ENCODE measurements at places on chromosomes 7 and 10.

GRCh38 chr10:126634347-126634746 lies 36.1 kb downstream of the C10orf90 start:
- DNase-seq, result no peak

DNA sequence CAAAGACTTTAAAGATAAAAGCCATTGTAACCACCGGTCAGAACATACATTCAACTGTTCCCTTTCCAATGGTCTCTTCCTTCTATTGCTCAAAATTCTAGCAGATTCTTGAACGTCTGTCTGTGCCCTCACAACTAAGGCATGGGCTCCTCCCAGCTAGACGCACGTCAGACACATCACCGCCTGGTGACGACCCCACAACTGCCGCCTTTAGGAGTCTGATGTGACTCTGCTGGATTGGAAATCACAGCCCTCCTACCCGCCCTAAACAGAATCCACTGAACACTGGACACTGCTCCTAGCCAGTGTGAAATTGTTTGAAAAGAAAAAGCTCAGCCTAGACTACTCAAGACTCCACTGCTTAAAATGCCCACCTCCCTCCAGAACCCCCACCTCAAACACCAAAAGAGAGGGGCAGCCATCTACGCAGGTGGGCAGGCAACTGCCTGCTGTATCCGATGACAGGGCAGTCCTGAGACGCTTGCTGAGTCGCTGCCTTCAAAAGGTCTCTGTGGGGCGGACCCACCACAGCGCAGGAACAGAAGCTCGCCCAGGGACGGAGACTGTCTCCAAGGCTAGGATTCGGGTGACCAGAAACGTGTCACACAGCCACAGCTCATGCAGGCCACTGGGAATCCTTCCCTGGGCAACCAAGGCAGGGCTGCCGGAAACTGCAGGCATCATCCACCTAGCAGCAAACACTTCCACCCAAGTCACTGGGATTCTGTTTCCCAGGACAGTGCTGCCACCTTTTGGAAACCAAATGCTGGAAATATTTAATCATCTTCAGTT lies 34.7 kb downstream of the GSDME start:
- DNase-seq, result peak; percentile 51

DNA sequence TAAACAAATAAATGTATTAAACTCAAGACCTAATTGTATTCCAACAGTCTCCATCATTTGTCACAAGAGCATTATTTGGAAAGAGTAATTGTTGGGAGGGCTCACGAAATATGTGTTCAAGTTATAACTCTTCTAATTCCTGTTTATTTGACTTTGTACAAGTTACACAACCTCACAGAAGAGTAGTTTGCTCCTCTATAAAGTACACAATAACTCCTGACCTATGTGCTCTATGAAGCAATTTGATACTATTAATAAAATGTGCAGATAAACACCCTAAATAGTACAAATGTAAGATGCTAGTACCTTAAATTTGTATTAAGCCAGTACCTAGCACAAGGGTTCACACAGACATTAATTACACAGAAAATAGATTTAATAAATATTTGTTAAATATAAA lies 285.8 kb downstream of the LRRTM3 start:
- DNase-seq, result no peak

- peak; percentile 38 for DNase-seq
Measured at GRCh38 chr10:118259288-118259906, 82.7 kb downstream of the FAM204A start.

- DNase-seq, result no peak
Measured at GRCh38 chr10:24303522-24304310, 94.8 kb downstream of the KIAA1217 start.

DNA sequence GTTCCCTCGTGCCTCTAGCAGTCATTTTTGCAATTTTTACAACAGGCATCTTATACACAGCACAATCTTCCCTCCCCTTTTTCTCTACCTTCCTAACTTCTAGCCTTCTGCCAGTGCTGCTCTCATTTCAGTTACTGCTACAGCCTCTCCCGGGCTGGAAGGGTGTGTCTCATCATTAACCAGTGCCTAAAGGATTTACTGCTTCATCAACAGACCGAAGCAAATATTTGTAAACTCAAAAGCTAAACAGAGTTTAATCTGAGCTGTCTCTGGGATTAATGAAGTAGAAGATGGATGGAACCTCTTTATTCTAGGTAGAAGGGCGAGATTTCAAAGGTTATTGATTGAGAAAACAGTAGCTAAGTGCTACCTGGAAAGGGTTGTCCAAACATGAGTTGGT lies 94.3 kb downstream of the PRPF18 start:
- DNase-seq, result no peak

GRCh38 chr10:46251857-46252847 lies 34.6 kb upstream of the ANTXRL start:
- no peak for DNase-seq

GRCh38 chr7:94466516-94466915 lies 43.1 kb upstream of the CASD1 start:
- DNase-seq, result no peak

DNA sequence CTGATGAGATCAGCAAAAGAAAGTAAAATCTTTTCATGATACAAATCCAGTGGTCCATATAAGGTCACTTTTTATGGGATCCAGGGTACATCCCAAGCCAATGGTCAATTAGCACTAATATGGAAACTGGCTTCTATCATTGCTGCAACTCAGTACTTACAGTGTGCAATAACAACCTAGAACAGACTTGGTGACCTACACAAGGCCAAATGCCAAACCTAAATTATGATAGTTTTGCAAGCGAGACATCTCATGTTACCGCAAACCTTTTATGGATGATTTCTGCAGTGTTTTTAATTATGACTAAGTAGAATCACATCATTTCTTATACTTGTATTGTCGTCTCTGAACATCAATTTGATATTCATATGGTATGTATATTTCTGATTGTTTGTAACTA lies 583.5 kb upstream of the SEMA3D start:
- peak; percentile 88 for DNase-seq

DNA sequence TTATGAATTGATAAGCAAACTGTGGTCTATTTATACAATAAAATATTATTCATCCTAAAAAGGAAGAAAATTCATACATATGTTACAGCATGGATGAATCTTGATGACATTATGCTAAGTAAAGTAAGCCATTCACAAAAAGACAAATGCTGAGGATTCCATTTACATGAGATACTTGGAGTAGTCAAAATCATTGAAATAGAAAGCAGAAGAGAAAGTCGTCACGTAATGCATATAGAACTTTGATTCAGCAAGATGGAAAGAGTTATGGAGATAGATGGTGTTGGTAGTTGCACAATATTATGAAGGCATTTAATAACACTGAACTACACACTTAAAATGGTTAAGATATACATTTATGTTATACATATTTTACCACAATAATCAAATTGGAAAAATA lies 309.7 kb upstream of the KLF6 start:
- DNase-seq, result no peak

DNA sequence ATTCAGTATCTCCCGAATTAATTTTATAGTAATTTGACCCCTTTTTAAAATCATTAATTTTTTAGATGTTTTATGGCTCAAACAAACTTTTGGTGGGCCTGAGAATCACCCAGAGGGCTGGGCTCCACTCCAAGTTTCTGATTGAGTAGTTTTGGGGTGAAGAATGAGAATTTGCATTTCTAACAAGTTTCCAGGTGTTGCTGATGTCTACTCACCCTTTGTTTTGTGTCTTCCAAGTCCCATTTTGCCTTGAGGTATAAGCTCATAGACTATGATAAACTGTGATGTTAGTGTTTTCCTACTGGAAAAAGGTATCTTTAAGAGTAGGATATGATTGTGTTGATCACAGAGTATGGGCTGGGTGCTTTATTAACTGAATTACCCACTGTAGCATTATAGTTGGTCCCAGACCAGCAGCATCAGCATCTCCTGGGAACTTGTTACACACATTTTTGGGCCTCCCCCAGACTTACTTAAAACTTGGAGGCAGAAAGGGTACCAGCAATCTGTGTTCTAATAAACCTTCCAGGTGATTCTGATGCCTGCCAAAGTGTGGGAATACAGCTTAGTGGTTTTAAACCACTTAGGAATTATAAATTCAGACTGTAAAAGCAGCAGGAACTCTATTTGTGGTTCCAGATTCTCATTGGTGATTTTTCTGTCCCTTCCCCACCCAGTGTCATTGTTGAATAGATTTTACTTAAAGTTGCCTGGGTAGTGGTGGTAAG lies 19.1 kb downstream of the ZNRF2 start:
- no peak for DNase-seq

DNA sequence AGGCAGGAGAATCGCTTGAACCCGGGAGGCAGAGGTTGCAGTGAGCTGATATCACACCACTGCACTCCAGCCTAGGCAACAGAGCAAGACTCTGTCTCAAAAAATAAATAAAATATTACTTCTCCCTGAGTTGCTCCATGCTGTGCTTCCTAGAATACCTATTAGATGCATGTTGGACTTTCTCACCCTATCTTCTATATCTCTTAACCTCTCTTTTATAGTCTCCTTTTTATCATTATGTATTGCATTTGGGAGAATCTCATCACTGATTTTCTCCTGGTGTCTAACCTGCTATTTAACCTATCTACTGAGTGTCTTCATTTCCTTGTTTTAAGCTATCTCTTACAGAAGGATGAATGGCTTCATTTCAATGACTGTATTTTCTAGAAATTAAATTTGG lies 32.1 kb upstream of the NANOS1 start:
- no peak for DNase-seq

DNA sequence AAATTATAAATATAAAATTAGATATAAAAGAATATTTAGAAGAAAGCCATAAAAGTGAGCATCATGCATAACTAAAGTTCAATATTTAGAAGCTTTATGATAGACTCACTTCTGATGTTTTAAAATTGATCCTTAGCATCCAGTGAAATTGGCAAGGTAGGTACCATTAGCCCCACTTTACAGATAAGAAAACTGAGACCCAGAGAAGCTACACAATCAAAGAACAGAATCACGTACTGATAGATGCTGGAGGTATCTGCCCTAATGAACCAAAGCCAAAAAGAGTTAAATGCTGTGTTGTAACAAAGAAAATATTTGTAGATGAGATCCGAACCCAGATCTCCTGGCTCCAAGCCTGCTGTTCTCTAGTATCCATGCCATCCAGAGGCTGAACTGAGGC lies 42.6 kb upstream of the RAPGEF5 start:
- DNase-seq, result no peak

DNA sequence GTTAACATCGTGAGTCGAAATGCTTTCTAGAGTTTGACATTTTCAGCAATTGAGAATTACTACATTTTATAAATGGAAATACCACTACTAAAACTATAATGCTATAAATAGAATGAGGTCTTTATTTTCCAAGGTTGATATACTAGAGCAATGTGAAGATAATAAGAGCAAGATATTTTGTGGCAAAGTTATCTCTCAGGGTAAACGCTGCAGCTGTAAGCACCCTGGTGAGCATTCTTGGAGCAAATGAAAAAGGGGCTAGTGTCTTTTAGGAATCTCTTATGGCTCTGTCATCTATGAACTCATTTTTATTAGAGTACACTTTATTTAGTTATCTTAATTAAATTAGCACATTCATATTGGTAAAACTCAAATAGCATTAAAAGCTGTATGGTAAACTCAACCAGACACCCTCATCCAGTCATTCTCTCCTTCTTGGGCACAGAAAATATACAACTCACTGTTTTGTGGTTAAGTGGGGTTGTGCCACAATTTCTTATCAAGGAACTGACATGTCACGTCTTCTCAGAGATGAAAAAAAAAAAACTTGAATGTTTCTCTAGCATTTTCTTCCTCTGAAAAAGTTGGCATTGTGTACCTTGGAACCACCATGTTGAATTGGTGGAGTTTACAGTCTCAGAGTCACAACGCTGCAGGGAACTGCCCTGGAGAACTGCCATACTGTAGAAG lies 289.5 kb upstream of the PFKP start:
- no peak for DNase-seq

DNA sequence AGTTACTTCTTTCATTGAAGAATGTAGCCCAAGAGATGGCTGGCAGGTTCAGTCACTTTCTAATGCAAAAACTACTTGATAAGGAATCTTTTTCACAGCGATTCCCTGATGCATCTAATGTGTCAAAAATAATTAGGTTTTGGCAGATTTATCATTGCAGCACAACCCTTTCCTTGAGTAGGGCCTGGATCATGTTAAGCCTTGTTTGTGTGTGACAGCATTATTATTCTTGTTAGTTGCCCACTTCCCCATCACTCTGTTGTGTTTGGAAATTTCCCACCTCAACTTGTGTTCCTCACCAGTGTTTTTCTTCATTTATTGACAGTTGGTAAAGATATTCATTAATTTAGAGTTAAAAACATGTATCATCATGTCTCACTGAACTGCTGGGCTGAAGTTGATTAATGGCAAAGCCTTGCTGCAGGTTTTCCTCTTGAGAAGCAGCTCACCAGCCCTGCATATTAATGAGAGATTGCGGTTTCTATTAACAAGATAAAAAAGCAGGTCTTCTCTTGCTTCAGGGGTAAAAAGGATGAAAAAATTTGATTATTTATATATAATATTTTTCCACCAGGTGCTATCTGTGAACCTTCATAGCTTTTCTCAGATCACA lies 233.3 kb upstream of the MDFIC start:
- DNase-seq, result no peak

- no peak for DNase-seq
Measured at GRCh38 chr7:38839851-38840250, 69.1 kb downstream of the VPS41 start.

- DNase-seq, result peak; percentile 10
Measured at GRCh38 chr7:27804139-27804538, 64.2 kb downstream of the TAX1BP1 start.

DNA sequence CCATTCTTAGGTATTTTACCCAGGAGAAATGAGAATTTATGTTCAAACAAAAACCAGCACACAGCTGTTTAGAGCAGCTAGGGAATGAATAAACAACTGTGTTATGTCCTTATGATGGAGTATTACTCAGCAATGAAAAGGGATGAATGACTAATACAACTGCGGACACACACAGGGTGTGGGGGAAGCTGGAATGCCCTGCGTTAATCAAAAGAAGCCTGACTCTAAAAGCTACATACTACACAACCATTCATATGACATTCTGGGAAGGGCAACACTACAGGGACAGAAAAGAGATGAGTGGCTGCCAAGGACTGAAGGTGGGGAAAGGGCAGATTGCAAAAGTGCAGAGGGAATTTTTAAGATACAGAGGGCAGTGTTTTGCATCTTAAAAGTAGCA lies 64.0 kb downstream of the DLG5 start:
- DNase-seq, result no peak

- DNase-seq, result no peak
Measured at GRCh38 chr10:75916906-75917305, 485.5 kb downstream of the LRMDA start.

GRCh38 chr10:54091237-54091636 lies 709.8 kb downstream of the PCDH15 start:
- DNase-seq, result no peak

DNA sequence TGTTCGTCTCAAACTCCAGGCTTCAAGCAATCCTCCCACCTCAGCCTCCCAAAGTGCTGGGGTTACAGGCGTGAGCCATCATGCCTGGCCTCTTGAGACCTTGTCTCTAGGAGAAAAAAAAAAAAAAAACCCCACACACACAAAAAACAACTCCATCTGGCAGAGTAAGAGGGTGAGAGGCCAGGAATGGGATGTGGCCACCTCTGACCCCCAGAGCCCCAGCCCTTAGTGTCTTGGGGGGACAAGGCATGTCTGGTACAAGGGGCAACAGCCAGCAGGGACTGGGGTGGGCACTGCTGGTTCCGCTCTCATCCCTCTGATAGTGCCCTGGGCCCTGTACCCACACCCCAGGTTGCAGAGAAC lies 15.6 kb upstream of the TNRC18 start:
- DNase-seq, result no peak

GRCh38 chr7:151880688-151881087 lies 3.8 kb upstream of the PRKAG2 start:
- DNase-seq, result no peak

All from adipocyte (in vitro differentiated cells).